Caco-2 (cell line): ENCODE measurements at places on chromosomes 6 and 20.

GRCh38 chr20:38863024-38863851 is 57.7 kb downstream of the PPP1R16B start:
- no peak overlapping the region for H3K4me3 ChIP-seq
- DNase-seq = peak; percentile 37
- H3K36me3 ChIP-seq = no peaks in the 10 kb centered on the region
- H3K27me3 ChIP-seq = 0 out of 2 replicates have a peak, but pooled peaks cover 2% of the 10 kb centered on the region

GRCh38 chr6:127077886-127078285 is 40.6 kb upstream of the RSPO3 start:
- no peak for DNase-seq
- H3K27ac ChIP-seq = no peak overlapping the region
- no peaks in the 10 kb centered on the region for H3K27me3 ChIP-seq
- no peak overlapping the region for H3K4me3 ChIP-seq
- H3K36me3 ChIP-seq = no peaks in the 10 kb centered on the region
- peaks cover 7% of the 10 kb centered on the region; the same call in 1 of the 2 replicates for H3K4me1 ChIP-seq

DNA sequence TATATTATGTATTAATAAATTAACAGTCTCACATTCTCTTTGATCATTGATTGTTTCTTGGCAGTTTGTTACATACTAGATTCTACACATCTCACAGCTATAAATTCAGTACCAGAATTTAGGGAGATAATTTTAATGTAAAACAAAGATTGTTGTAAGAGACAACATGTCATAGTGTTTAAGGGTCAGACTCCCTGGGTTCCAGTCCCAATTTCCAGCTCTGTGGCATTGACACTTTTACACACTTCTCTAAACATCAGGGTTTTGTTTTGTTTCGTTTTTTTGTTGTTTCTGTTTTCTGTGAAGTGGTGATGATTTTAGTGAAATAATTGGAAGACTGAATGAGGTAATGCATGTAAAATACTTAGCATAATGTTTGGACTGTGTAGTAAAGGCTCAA is 19.9 kb downstream of the ADGRB3 start:
- DNase-seq = no peak
- no peaks in the 10 kb centered on the region for H3K27me3 ChIP-seq
- H3K4me1 ChIP-seq = no peaks in the 10 kb centered on the region
- H3K4me3 ChIP-seq = no peak overlapping the region
- H3K27ac ChIP-seq = no peak overlapping the region
- H3K36me3 ChIP-seq = no peaks in the 10 kb centered on the region

DNA sequence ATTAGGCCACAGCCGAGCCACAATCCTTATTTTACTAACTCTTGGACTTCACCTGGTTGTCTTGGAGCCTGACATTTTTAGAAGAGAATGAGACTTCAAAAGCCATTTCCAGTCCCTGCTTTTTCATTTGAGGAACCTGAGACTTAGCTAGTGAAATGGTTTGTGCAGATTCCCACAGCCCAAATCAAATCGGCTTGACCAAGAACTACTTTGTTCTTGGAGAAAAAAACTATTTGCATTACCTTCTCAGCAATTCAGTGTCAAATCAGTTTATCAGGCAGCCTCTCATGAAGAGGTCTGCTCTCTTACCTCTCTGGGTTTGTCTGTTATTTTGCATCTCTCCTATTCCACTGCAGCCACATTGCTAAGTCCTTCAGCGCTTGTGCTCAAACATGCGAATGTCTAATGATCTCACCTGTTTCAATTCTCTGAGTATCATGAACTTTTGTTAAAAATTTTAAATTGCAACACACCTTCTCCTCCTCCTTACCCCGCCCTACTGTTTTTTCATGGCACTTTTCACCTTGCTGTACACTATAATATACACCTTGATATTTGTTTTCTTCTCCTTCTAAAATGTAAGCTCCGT is 573 bp upstream of the IFNGR1 start:
- peaks cover 19% of the 10 kb centered on the region for H3K4me1 ChIP-seq
- H3K27ac ChIP-seq = peak overlapping the region; percentile 96
- H3K36me3 ChIP-seq = peaks cover 2% of the 10 kb centered on the region; the same call in 1 of the 2 replicates
- peak overlapping the region; percentile 75 for H3K4me3 ChIP-seq

DNA sequence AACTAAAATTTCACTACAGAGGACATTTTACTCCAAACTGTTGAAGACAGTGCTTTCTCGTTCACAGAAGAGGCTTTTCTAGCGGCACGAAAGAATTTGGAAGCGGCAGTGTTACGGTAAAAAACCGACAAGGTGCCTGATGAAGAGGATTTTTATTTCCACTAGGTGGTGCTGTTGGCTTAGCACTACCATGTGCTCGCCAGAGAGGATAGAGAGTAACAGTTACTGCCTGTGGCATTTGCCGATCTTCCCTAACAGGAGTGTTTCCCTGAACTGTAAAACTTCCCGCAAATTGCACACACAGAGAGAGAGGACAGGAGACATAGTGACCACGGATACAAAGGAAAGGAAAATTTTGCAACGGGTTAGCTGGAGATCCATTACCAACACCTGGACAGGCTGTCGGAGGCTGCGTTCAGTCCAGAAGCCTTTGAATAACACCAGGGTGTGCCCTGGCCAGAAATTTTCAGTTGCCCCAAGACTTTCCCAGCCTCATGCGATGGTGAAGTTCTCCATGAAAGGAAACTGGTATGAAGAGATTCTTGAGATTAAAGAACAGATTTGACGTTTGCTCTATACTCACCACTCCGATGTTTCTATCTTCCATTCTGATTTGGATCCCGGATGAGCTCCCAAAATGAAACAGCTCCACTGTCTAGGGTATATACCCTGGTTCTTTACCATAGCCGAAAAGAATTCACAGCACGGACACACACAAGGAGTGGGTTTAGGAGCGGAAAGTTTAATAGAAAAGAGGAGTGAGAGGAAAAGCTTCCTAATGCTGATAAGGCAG is 48.1 kb downstream of the HLA-DPB1 start:
- peaks cover 6% of the 10 kb centered on the region; the same call in 1 of the 2 replicates for H3K4me1 ChIP-seq
- peak; percentile 18 for DNase-seq
- no peaks in the 10 kb centered on the region for H3K27me3 ChIP-seq

DNA sequence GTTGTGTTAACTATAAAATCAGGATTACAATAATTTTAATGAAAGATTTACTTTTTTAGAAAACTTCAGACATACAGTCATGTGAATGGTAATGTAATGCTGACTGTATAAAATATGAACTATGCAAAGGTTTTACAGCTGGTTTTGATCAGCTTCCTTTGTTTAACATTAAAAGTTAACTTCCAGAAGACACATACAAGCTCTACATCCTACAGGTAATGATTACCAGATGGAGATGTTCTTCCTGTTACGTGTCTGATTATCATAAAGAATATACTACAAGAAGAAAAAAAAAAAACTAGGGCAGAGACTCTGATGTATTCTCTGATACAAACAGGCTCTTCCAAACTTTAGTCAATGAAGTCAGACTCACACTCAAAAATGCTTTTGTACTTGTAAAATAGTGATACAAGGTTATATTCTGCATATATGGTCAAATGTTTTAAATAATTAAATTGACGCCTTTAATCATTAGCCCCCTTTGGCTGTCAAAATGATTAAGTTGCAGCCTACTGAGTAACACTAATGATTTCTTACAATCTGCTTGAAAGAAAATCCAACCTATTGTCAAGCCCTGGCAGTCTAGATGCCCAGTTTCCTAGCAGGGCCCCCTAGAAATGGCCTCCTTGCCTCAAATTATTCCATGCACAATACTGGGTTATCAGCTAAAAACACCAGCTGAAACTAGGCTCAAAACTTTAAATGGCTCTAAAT is 251.8 kb upstream of the RUNX2 start:
- H3K27me3 ChIP-seq = no peaks in the 10 kb centered on the region
- no peak overlapping the region for H3K4me3 ChIP-seq
- DNase-seq = no peak
- H3K36me3 ChIP-seq = no peaks in the 10 kb centered on the region

DNA sequence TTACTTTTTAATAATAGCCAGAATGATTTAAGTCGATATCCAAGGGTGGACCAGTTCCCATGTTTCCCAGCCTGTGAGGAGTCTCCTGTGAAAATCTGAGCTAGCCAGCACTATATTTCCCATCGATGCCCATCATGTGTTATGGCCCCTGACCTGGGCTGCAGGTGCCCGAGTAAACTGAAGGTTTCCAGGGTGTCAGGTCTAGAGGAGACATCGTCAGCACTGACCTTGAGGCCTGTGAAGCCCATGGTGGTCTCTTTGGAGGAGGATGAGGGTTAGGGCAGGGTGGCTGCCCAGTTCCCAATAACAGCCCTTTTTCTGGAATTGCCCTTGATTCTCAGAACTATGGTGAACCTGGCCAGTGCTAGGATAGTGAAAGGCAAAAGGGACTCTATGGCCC is 63.0 kb upstream of the TOP1 start:
- H3K36me3 ChIP-seq = no peaks in the 10 kb centered on the region
- H3K4me1 ChIP-seq = peaks cover 9% of the 10 kb centered on the region
- no peak for DNase-seq
- no peak overlapping the region for H3K4me3 ChIP-seq
- no peak overlapping the region for H3K27ac ChIP-seq

DNA sequence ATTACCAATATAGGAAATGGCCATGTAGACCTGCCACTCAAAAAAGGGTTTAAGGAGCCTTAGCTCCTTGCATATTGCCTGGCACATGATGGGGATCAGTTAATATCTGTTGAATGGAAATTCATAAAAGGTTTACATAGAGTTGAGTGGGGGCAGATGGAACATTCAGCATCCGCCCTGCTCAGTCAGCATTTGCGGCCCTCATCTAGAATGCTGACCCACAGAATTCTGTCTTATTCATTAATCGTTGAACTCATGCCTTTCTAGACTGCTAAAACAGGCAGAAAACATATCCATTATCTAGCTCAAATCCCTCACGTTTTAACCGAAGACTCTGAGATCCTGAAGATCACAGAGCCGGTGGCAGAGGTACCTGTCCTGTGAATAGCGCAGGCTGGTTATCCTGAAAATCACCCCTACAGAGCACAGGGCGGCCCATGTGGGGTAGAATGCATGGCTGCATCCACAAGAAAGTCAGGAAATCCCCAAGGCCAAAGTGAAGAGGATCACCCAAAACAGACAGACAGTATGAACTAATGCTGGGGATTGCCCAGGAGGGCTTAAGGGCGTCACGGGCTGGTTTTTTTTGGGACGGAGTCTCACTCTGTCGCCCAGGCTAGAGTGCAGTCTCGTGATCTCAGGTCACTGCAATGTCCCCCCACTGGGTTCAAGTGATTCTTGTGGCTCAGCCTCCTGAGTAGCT is 59.9 kb downstream of the CNBD2 start:
- DNase-seq = no peak
- no peaks in the 10 kb centered on the region for H3K36me3 ChIP-seq

DNA sequence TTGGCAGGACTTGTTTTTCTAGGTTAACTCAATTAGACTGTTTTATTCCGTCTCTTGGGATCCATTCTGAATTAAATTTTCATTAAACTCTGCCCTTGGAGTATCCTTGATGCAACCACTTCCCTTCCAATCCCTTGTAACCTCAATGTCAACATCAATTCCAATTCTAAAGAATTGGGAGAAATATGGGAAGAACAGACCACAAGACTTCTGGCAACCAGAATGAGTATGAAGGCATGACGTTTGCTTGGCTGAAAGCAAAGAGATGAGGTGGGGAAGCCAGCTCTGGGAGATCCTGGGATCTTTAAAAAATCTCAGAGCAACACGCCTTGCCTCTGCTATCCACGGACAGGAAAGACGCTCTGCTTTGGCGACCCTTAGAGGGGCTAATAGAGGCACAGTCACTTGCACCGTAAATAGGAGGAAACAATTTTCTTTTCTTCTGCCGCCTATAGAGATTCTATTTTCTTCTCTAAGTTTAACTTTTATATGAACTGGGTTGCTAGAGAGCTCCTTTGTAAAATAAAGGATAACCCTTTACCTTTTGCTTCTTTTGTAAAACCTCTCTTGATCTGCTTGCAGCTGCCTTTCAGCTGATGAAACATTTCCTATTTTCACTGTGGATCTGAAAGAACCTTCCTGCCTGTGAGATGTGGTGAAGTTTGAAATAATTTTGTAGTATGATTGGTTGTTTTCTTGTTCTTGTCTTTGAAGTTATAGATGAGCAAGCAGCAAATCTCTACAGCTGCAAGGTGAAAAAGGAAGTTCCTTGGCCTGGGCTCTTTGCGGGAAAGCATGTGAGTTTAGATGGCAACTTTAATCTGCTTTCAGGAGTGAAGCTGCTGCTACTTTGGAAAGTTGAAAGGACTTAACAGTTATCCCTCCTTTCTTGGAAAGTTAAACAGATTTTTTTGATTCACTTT is at the start of gene ASIP:
Gene ASIP, plus strand, starts transcription at position 731 of the 923 bp plus-strand sequence. CDS start 18,952 bp downstream, outside the sequence.
- no peaks in the 10 kb centered on the region for H3K4me1 ChIP-seq
- H3K4me3 ChIP-seq = no peak within 1 kb of the TSS
- no peak for DNase-seq
- H3K27ac ChIP-seq = no peak within 1 kb of the TSS
- no peaks in the 10 kb centered on the region for H3K27me3 ChIP-seq

DNA sequence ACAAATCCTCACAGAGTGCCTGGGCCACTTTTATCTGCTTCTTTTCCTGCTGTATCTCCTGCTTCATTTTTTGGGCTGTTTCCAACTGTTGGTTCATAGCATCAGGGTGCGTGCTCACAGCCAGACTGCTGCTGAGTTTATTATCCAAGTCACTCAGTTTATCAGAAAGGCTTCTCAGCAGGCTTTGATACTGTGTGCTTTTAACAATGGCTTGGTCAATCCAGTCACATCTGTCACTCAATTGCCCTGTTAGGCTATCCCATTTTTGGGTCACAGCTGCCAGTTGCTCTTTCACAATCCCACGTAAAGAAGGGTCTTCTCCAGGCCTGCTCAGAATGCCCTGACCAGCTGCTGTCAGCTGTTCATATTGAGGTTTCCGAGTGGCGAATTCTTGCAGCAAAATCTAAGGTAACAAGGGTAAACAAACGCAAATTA is 87.2 kb downstream of the DST start:
- H3K4me1 ChIP-seq = no peaks in the 10 kb centered on the region; the same call in 1 of the 2 replicates
- H3K36me3 ChIP-seq = no peaks in the 10 kb centered on the region
- no peak overlapping the region for H3K4me3 ChIP-seq
- H3K27me3 ChIP-seq = no peaks in the 10 kb centered on the region
- peak overlapping the region; percentile 45 for H3K27ac ChIP-seq

GRCh38 chr6:28337121-28337520 is 1.2 kb upstream of the ZSCAN31 start:
- no peaks in the 10 kb centered on the region for H3K27me3 ChIP-seq
- H3K27ac ChIP-seq = no peak overlapping the region
- peak overlapping the region; percentile 54 for H3K4me3 ChIP-seq
- no peaks in the 10 kb centered on the region; the same call in 1 of the 2 replicates for H3K4me1 ChIP-seq
- DNase-seq = no peak

- H3K4me1 ChIP-seq = no peaks in the 10 kb centered on the region
- no peaks in the 10 kb centered on the region for H3K36me3 ChIP-seq
- H3K27ac ChIP-seq = no peak overlapping the region
- H3K4me3 ChIP-seq = no peak overlapping the region
- no peaks in the 10 kb centered on the region for H3K27me3 ChIP-seq
These were observed 99.9 kb downstream of the CAP2 start for GRCh38 chr6:17493286-17493685.

DNA sequence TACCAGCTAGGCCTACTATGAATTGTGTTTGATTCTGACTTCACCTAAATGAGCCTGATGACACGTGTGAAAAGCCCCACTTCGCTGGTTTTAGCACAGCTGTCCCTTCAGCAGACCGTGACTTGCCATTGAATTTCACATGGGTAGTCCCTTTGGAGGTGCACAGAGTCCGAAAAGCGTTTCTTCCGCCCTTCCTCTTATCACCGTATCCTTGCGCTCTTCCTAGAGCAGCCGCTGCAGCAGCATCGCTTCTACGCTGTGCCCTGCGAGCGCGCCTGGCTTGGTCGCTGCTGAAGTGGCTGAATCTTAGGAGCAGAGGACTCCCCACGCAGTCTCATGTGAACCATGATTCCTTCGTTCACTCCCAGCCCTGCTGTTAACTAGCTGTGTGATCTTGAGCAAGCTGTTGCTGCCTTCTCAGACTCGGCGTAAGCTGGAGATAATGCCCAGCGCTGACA is 127.0 kb downstream of the PACRG start:
- no peak for DNase-seq
- no peaks in the 10 kb centered on the region for H3K36me3 ChIP-seq
- no peaks in the 10 kb centered on the region for H3K4me1 ChIP-seq
- H3K27ac ChIP-seq = no peak overlapping the region
- H3K4me3 ChIP-seq = no peak overlapping the region
